ENCODE measurements at places on chromosomes 16 and 17.

- DNase-seq, result no peak
These were observed 24.7 kb downstream of the WSB1 start for GRCh38 chr17:27318633-27319032.

DNA sequence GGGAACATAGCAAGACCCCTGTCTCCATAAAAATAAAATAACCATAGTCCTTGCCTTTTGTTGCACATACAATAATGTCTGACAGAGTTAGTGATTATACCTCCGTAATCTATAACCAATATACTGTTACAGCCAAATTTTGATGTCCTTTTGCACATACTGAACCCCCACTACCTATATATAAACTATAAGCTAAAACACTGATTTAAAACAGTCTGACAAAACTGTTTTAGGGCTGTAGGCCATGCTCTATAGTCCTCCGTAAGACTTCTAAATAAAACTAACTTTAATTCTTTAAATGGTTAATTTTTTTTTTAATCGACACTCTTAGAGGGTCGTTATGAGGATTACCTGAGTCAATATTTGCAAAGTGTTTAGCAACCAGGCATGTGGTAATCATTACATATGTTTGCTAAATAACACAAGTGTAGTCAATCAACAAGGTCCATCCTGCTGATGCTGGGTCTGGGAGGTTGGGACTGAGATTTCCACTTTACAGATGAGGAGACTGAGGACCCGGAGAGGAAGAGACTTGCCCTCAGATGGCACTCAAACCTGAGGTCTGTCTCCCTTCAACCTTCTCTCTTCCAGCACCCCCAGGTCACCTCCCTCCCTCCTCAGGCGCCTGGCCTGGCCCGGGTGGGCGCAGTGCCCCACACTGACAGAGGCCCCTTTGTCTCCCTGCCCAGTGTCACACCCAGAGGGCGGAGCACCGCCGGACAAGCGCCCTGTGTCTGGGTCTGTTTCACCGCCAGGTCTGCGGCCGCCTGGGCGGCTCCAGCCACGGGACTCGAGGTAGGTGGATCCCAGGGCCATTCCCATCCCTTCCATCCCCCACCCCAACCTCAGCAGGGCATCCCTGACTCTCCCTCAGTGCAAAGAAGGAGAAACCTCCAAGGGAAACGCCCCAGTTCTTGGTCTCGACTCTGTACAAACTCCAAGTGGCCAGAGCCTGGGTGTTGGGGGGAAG lies 10.3 kb downstream of the ZNF385C start:
- no peak for DNase-seq

GRCh38 chr17:2594722-2595599 lies 1.5 kb downstream of the PAFAH1B1 start:
- DNase-seq, result no peak

GRCh38 chr17:50196036-50196435 lies 5.4 kb downstream of the COL1A1 start:
- no peak for DNase-seq

GRCh38 chr16:89956505-89957215 lies 8.1 kb downstream of the DEF8 start:
- DNase-seq, result peak; percentile 73

GRCh38 chr17:34163646-34164045 lies 91.4 kb upstream of the CCL2 start:
- DNase-seq, result peak; percentile 21

GRCh38 chr16:376817-377418 lies 4.9 kb downstream of the PGAP6 start:
- no peak for DNase-seq

DNA sequence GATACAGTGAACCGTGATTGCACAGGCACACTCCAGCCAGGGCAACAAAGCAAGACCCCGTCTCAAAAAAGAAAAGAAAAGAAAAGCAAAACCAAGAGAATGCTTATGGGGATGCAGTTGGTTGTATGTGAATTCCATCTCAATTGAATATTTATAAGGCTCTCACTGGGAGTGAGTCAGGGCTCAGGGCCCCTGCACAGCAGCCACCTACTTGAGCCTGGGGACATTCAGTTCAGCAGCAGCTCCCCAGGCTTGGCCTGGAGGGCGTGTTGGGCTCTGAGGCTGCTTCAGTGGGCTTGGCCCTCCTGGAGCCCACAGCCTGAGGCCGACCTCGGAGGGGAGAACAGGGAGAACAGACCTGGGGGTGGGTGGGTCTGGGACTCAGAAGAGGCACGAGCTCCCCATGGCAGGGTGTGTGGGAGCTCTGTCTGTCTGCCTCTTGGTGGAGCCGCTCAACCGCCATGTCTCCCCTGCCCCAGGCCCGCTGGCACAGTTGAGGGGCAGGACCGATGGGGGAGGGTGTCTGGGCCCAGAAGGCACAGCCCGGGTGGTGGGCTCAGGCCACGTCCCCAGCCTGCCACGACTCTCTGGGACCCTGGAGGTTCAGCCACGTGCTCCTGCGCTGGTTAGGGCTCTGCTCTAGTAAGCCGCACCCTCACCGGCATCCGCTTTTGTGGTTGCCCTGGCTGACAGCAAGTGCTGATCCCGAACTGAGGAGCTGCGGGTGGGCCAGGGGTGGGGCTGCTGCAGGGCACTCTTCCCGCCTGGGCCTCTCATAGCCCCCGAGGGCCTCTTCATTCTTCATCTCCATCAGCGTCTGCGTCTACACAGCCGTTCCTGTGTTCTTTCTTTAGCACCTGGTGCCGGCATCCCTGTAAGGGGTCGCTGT lies 24.8 kb downstream of the ZFPM1 start:
- no peak for DNase-seq

GRCh38 chr16:600781-601180 lies 10.9 kb downstream of the RAB40C start:
- DNase-seq, result peak; percentile 3

GRCh38 chr17:35377706-35378105 lies 4.3 kb upstream of the SLFN11 start:
- DNase-seq, result peak; percentile 51

- peak; percentile 37 for DNase-seq
These were observed 168.5 kb downstream of the XYLT1 start for GRCh38 chr16:17302214-17302613.

DNA sequence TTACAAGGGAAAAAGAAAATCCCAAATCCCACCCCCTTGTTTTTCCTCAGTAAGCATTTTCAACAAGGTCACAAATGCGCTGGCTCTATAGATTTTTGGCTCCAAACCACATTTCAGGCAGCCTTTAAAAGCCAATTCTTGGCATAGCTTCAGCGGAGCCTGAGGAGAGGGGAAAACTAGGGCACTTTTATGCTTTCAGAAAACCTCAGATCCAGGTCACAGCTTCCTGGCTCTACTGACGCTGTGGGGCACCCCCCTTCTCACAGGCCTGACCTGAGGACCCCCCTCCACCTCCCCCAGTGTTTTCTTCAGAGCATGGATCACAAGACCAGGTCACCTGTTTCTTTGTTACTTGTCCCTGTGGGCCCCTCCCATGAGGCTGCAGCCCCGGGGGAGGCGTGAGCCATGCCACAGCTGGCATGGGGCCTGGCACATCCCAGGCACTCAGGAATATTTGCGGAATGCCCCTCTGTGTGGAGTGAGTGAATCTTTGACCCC lies 30.1 kb upstream of the MTSS2 start:
- DNase-seq, result no peak

DNA sequence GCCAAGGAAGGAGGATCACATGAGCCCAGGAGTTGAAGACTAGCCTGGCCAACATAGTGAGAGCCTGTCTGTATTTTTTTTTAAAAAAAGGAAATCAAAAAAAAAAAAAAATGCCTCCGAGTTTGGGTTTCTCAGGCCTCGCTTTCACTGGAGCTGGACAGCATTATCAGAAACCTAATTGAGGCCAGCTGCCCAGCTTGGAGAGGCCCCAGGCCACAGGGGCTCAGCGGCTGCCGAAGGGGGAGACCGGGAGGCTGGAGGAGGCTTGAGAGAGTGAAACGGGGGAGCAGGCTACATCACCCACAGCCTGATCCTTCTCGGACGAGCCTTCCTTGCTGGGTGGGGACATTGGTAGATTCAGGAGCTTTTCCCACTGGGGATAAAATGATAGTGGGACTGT lies 5.1 kb downstream of the TTYH2 start:
- no peak for DNase-seq

DNA sequence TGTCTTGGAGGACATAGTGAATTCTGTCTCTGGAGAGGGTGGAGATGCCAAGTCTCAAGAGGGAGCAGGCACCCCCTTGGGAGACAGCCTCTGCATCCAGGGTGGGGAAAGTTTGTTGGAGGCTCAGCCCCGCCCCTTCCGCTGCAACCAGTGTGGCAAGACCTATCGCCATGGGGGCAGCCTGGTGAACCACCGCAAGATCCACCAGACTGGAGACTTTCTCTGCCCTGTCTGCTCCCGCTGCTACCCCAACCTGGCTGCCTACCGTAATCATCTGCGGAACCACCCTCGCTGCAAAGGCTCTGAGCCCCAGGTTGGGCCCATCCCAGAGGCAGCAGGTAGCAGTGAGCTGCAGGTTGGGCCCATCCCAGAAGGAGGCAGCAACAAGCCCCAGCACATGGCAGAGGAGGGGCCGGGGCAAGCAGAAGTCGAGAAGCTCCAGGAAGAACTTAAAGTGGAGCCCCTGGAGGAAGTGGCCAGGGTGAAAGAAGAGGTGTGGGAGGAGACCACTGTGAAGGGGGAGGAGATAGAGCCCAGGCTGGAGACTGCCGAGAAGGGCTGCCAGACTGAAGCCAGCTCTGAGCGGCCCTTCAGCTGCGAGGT lies 5.2 kb downstream of the ZNF646 start:
- no peak for DNase-seq

DNA sequence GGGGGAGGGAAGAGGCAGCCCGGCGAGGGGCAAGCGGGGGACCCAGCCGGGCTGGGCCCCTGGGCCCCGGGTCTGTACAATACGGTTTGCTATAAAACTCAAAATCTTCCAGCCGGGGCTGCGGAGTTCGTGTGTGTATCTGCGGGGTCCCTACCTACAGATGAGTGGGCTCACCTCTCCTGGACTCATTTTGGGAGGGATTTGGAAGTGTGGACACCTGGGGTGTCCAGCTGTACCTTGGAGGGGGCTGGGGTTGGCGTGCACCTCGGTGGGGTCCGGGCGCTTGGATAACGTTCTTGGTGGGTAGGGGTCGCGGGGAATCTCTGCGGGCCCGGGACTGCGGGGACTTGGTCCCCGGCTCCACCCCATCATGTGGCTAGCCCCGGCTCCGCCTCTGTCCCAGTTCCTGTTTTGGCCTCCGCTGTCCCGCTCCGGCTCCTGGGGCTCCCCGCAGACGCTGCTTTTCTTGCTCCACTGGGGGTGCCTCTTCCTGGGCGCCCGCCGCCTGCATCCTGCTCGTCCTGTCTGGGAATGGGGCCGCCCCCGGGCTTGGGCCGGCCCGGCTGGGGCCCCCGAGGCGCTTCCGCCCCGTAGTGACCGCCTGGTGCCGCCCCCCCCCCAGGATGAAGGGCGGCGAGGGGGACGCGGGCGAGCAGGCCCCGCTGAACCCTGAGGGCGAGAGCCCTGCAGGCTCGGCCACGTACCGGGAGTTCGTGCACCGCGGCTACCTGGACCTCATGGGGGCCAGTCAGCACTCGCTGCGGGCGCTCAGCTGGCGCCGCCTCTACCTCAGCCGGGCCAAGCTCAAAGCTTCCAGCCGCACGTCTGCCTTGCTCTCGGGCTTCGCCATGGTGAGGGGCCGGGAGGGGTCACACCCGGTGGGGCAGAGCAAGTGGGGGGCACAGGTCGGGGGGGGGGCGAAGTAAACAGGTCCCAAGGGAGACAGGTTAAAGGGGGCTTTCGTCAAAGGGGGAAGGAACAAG lies at the start of gene ORAI3:
ORAI3 (plus strand) TSS at position 402 of the 983 bp plus-strand sequence; CDS start at position 624, 222 bp downstream.
- DNase-seq, result peak; percentile 79

DNA sequence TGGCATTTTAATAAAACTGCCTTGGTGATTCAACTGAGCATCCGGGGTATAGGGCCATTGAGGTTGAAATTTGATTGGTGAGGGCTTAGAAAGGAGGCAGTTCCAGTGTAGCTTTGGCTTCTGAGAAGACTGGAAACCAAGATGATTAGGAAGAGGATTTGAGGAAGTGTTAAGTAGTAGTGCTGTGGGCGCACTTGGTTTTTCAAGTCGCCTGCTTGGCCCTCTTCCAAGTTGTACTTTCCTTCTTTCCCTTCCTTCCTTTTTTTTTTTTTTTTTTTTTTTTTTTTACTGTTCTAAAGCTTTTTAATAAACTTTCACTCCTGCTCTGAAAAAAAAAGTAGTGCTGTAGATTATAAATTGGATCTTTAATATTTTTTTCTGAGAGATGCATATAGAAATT lies 320.5 kb downstream of the UTP18 start:
- DNase-seq, result no peak

DNA sequence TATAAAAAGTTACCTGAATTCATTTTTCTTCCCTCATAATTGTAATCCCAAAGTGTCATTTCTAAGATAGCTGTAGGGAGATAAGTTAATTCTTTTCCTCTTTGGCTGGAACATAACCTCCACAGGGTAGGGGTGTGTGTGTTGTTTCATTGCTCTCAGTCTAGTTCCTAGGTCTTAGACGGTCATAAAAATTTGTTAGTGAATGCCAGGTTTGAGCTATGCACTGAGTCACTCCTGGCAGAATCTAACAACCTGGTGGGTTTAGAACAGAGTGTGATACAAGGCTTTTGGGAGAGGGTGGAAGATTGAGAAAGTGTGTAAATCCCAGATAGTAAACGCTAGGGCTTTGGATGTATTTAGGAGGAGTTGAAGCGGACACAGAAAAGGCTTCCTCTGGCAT lies 894 bp upstream of the PHKG2 start:
- DNase-seq, result no peak
